Tongue (tissue), 3 donors: ENCODE measurements at places on chromosomes 6 and 20.

DNA sequence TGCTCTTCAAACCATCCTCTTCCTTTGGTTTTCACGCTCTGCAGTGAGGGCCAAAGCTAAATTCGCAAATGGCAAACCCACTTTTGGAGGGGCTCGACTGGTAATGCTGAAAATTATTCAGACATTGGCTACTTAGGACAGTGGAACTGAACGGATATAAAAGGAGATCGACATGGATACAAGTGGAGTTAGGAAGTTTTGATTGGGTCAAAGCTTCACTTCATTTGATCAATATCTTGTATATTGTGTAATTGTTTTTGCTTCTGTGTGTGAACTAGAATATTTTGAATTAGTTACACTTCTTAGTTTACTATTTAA lies 1.2 kb downstream of the FAM8A1 start:
- DNase-seq = no peak

- peak; percentile 29 for DNase-seq
These were observed 156.3 kb upstream of the RNF24 start for GRCh38 chr20:4171538-4172116.

GRCh38 chr6:7156643-7157278 lies 49.0 kb downstream of the RREB1 start:
- no peak for DNase-seq

GRCh38 chr20:10921491-10922010 lies 247.8 kb upstream of the JAG1 start:
- no peak for DNase-seq

GRCh38 chr6:69647726-69648125 lies 149.1 kb downstream of the LMBRD1 start:
- no peak for DNase-seq

DNA sequence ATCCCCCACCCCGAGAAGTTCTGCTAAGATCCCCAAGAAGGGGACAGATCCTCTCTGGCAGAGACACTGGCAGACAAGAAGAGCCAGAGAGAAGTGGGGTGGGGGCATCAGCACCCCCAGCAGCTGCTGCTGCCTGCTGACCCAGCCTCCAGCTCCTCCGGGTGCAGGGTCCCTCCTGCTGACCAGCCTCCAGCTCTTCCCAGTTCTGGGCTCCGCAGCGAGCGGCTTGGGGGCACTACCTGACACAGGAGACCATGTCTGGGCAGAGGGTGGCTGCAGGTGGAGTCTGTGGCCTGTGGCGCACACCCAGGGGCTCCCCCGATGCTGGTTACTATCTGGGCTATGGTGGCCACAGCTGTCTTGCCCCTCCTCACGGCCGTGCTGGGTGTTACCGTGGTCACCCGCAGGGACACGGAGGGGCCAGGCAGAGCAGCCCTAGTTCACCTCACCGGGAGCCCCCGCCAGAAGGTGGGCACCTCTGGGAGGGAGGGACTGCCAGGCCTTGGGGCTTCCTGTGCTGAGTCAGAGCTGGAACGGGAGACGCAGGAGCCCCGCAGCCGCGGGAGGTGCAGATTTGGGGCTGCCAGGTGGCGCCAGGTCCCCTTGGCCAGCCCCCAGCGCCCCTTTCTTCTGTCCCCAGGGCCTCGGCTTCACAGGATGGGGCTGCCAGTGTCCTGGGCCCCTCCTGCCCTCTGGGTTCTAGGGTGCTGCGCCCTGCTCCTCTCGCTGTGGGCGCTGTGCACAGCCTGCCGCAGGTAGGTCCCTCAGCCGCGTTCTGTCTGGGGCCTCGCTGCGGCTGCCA lies 630 bp downstream of the LIME1 start:
- DNase-seq = no peak

- DNase-seq = no peak
These were observed 20.9 kb upstream of the PI3 start for GRCh38 chr20:45153752-45154151.

DNA sequence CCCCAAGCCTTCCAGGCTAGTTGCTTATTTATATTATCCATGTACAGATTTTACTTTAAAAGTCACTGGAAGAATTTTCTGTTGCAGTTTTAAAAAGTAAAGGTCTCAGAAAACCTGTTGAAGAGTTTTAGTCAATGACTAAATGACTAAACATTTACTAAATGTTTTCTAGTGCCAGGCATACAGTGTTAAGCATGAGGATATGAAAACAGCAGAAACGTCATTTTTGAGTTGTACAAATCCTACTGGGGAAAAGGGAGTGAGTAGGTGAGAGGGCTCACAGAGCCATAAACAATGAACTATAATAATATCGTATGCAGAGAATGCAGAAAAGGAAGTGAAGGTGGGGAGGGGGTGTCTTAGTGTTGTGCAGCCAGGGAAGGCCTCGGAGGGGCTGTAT lies 66.3 kb downstream of the MAN1A1 start:
- DNase-seq = no peak

- no peak for DNase-seq
These were observed 21.8 kb upstream of the AMD1 start for GRCh38 chr6:110852773-110853172.

DNA sequence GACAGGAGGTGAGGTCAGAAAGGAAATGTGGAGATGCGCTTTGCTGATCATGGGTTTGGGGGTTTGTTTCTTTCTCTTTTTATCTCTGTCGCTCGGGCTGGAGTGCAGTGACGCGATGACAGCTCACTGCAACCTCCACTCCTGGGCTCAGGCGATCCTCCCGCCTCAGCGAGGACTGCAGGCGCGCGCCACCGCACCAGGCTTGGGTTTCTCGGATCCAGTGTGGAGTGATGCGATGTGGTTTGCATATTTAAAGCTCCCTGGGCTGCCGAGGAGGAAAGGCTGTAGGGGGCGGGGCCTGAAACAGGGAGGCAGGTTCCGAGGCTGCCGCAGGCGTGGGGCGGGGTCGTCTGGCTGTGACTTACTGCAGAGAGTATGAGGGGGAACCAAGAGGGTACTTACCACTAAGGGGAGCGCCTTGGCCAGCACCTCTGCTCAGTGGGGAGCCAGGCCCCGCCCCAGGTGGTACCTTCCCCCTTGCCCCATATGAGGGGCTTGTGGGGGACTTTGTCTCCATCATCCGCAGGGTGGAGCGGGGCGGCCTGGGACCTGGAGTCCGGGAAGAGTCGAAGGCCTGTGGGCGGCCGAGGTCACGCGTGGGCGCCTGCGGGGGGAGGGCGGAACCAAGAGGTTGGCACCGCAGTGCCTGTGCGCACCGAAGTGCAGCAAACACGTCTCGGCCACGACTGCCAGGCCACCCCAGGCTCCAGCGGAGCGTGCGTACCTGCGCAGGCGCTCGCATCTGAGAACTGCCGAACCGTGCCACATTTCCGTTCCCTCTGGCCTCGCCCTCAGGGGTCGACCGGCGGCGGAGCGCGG lies 12.7 kb upstream of the BAK1 start:
- peak; percentile 37 for DNase-seq

DNA sequence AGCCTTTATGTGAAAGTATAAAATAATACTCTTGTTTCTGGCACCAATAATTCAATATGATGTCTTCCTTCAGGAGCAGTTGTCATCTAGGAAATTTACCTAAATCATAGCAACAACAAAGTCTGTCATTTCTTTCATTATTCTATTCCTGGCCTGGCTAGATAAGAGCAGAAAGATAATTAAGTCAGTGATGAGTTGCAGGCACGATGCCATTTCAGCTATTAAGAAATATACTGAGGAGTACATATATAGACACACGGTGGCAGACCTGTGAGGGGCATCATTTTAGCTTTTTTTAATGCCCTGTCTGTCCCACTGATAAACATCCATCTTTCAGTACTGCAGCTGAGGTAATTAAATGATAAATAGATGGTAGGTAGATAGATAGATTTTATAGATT lies 756.1 kb upstream of the EPHA7 start:
- no peak for DNase-seq

DNA sequence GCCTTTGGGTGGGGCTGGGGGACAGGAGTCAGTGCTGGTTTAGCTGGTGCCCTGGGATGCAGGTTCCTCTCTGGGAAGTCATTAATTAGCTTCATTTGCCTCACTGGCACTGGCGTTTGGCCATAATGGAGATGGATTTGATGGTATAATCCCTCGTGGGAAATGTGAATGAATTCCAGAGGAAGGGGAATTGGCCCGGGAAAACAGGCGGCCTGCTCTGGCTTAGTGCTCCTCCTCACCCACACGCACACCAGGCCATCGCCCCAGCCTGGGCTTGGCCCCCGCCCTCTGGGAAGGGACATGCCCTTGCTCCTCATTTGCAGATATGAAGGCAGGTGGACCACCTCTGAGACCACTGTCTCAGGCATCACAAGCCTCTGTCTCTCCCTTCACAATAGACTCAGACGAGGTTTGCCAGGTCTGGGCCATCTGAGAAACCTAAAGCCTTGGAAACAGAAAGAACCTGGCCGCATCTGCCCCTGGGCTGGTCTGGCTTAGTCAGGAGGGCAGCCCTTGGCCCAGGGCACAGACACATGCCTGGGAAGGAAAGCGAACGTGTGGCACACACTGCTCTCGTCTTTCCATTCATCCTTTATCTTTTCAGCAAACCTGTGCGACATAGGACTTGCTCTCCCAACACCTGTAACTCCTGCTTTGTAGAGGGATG lies 199.2 kb upstream of the CDH4 start:
- DNase-seq = peak; percentile 8

DNA sequence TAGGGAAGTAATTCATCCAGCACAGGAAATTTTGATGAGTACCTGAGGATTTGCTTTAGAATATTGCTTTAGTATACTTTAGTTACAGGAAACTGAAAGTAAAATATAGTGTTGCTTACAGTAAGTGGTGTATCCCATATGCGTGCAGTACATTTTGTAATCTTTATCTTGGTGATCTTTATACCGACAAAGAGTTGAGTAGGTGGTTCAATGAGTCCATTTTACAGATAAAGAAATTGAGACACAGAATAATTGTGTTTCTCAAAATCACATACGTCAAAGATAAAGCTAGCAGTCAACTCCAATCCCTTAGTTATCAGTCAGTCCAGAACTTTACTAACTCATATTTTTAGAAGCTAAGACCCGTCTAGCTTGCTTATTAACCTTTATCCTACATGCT lies 65.8 kb upstream of the E2F3 start:
- no peak for DNase-seq

- no peak for DNase-seq
These were observed 225.3 kb upstream of the EPHA7 start for GRCh38 chr6:93644611-93645010.

DNA sequence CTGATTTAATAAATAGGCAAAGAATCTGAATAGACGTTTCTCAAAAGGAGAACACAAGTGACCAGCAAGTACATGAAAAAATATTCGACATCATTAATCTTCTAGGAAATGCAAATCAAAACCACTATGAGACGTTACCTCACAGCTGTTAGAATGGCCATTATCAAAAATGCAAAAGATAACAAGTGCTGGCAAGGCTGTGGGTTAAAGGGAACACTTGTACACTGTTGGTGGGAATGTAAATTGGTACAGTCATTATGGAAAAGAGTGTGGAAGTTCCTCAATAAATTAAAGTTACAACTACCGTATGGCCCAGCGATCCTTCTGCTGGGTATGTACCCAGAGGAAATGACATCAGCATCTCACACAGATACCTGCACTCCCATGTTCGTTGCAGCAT lies 253.9 kb upstream of the BMP2 start:
- no peak for DNase-seq

GRCh38 chr6:122372647-122373046 lies 26.8 kb upstream of the HSF2 start:
- DNase-seq = peak; percentile 55

GRCh38 chr6:166848979-166849748 lies 107.2 kb downstream of the RNASET2 start:
- DNase-seq = no peak

GRCh38 chr6:15148356-15148946 lies 97.4 kb upstream of the JARID2 start:
- peak; percentile 63 for DNase-seq

DNA sequence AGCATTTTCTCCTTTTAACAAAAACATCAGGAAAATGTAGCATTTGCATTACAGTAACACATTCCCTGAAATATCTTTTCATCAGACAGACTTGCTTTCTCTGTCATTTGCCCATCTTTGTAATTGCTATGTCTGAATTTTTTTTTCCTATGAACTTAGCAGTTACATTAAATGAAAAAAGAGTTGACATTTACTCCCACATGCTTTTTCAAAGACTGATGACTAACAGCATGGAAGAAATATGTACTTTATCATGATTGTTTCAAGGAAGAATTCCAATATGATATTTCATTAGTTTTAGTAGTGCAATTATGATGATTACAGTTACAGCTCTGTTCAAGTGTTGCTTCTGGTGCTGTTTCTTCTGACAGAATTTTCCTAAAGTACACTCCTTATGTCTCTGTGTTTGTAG lies 864.5 kb upstream of the MAN1A1 start:
- DNase-seq = no peak

DNA sequence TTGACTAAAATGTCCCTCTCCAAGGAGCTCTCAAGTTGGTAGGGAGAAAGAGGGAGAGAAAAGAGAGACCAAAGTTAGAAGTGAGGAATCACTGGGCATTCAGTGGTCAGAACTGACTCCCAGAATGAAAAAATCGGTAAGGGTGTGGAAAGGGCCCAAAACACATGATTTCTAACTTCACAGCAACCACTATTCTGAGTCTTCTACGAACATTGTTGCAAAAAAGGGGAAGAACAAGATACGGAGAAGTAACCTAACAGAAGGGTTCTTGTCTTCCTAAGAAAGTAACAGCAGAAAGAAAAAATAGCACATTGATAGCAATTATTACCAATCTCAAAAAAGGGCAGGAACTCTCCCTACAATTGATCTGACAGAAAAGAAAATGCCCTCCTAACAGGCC lies 65.6 kb downstream of the ATP9A start:
- DNase-seq = no peak

DNA sequence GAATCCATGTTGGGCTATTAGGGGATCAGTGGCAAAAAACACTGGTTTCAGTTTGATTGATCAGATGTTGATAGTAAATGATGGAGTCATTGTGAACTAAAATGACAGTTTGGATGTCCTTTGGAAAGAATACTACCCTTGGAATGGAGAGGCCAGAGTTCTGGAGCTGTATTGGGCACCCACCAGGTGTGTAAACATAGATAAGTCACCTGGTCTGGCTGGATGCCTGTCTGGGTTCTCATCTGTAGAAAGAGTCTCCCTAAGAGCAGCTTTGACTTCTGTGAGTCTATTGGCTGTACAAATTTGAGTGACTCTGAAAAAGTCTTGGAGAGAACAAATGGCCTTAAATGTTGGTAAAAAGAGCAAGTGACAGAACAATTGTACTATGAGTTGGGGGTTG lies 115.0 kb downstream of the SCP2D1 start:
- DNase-seq = no peak

DNA sequence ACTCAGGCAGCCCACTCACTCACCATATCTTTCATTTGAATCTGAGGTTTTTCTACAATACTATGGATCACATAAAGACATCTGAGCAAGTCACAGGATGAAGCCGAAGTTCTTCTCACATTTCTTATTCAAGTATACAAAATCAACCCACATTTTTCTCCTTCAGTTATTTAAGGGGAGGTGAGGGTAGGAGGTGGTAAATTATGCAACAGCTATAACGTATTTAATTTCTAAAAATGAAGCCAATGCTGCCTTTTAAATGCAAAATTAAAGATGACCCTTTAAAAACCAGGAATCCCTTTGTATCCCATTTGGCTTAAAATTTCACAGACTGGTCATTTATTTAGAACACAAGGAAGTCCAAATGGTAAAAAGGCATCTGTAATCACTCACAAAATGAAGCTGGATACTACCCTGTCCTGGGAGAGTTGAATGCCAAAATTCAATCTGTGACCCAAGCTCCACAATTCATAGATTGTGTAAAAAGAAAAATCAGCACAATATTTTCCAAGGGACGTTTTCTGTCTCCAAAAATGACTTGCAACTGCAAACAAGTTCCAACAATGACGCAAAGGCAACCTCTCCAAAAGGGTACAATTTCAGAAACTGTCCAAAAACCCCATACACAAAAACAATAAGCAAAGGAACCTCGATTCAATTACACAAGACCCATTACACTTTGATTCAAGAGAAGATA lies 48.8 kb downstream of the EPB41L2 start:
- no peak for DNase-seq

GRCh38 chr20:9942736-9943135 lies 92.1 kb upstream of the ANKEF1 start:
- no peak for DNase-seq
